ENCODE measurements at places on chromosomes 2 and 18.

DNA sequence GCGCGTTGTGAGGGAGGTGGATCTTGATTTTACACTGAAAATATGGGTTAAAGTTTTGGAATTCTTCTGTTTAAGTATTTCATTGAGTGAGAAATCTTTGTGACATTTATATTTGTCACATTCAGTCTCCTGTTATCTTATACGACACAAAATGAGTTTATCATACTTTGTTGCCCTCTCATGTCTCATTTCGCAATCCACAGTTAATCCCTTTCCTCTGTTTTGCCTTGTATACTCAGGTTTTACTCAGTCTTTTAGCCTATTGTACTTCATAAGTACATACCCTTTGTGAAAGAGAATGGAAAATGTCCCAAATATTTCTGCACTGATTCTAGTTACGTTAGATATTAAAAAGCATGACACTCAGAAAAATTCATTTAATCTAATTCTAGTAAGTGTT lies 142.7 kb downstream of the ATP9B start:
- no peak for DNase-seq

DNA sequence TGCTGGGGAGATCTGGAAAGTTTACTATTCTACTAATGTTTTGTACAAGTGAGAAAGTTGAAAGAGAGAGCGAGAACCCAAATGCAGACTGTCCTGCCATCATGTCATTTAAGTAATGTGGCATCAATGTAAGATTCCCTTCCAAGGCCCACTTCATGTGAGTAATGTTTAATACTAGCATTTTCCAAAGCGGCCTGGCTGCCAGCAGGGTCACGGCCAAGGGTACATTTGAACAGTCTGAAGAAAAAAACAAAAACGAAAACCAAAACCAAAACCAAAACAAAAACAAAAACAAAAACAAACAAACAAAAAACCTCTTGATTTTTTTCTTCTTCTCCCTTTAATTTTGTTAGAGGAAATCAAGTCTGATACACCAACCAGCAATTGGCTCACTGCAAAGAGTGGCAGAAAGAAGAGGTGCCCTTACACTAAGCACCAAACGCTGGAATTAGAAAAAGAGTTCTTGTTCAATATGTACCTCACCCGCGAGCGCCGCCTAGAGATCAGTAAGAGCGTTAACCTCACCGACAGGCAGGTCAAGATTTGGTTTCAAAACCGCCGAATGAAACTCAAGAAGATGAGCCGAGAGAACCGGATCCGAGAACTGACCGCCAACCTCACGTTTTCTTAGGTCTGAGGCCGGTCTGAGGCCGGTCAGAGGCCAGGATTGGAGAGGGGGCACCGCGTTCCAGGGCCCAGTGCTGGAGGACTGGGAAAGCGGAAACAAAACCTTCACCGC lies 2.2 kb downstream of the HOXD10 start:
- no peak for DNase-seq

GRCh38 chr2:105487142-105488069 lies 88.6 kb upstream of the FHL2 start:
- peak; percentile 76 for DNase-seq

DNA sequence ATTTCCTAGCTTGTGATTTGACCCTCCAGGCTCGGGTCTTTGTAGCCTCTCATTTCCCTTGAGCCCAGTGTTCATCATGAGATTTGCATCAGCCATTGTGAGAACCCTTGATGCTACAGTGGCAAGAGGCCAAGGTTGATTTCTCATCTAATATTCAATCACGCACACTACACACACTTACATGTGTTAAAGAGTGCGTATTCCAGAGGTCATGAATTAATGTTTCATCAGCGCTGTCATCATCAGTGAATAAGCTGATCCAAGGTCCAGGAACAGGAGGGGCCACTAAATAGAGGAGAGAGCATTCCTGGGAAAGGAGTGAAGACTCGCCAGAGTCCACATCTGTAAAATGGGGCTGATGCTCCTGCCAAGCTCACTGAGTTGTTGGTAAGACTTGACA lies 276.1 kb upstream of the SIX2 start:
- DNase-seq, result no peak

GRCh38 chr2:200609028-200609614 lies 23.3 kb downstream of the AOX1 start:
- no peak for DNase-seq

All from left ventricle myocardium superior (tissue), 1 donor.